ENCODE measurements at places on chromosomes 1 and 21. TPM values are rescaled to one million over a fixed set of nuclear protein-coding genes. Genes with fewer than 3 reads are reported as not detected.

NUDT4B gene
- total RNA-seq = 37.7 TPM

PAPPA2 gene
- total RNA-seq = 5.6 TPM

FBXO2 gene
- 7.2 TPM for total RNA-seq

HMGCS2 gene
- not detected for total RNA-seq

GJA5 gene
- total RNA-seq = 63.2 TPM

ADPRS gene
- 34.8 TPM for total RNA-seq

CNTN2 gene
- total RNA-seq = not detected

CLK2 gene
- total RNA-seq = 41.3 TPM

S100A2 gene
- 1.3 TPM for total RNA-seq

L1TD1 gene
- not detected for total RNA-seq

CDCA8 gene
- total RNA-seq = 0.63 TPM

TGFB2 gene
- 9.1 TPM for total RNA-seq

HCRTR1 gene
- 1.6 TPM for total RNA-seq
